ENCODE measurements at places on chromosomes 4 and X. TPM values are rescaled to one million over a fixed set of nuclear protein-coding genes. Genes with fewer than 3 reads are reported as not detected.
A peak's percentile ranks its signal among the peaks of the same experiment; 100 is the strongest.

GRCh38 chr4:168822481-168822880, 187.6 kb downstream of the CBR4 start:
- DNase-seq: no peak

DNA sequence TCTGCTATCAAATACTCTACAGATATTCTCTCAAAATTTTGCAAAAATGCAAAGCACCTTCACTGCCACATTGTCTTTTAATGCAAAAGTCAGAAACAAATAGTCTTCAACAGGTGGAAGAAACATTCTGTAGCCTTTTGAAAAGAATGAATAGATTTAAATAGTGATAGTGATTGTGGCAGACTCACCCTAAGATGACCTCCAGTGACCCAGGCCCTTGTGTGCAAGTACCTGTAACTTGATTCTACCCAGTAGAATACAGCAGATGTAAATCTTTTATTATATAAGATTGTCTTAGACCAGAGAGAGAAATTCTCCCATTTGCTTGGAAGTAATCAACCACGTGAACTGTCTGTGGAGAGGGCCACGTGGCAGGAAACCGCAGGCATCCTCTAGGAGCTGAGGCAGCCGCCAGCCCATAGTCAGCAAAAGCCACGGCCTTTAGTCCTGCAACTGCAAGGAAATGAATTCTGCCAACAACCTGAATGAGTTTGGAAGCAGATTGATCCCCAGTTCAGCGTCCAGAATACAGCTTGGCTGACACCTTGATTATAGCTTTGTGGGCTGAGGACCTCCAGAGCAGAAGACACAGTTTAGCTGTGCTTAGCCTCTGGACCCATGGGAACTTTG, 272.5 kb downstream of the ARHGAP10 start:
- DNase-seq: no peak

DNA sequence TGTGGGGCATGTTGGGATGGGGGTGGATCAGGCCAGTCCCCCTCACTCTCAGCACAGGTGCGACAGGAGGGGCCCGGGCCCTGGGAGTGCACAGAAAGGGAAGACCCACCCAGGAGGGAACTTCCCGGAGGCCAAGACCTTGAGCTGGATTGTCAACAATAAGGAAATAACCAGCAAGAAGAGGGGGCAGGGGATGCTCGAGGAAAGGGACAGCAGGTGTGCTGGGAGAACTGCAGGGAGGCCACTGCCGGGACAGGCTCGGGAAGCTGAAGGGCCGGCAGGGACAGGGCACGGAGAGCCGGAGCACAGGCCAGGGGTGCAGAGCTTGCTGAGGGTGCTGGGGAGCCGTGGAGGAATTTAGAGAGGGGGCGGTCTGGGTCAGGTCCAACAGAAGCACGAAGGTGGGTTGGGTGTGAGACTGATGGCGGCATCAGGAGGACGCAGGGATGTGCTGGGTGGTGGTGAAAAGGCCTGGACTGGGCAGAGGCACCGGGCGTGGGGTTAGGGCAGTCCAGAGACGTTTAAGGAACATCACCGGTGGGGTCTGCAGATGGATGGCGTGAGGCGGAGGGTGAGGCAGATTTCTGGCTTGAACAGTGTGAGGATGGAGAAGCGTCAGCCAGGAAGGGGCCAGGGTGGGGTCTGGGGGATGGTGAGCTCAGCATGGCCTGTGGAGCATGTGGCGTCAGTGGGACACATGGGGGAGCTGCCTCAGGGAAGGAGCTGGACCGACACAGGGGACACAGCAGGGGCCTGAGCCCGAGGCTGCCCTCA, 54.8 kb downstream of the ADRA2C start:
- DNase-seq: no peak

- DNase-seq: no peak
Measured at GRCh38 chr4:109040441-109040840, 262.0 kb downstream of the COL25A1 start.

DNA sequence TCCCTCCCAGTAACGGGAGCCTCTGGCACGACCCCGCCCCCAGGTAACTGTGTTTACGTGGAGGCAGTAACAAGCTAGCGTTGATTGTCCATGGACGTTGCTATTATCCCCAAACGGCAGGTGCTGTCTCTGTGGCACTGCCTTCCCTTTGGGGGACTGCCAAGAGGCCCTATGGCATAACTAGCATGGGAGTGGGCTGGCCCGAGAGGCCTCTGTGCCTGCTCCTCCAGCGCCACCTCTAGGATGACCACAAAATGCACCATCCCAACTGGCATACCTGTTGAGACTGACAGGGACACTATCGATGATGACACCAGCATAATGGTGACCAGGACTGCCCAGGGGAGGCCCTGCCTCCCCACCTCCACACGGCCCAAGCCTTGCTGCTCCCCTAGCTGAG, 1.5 kb downstream of the SRPK3 start:
- no peak for DNase-seq

DNA sequence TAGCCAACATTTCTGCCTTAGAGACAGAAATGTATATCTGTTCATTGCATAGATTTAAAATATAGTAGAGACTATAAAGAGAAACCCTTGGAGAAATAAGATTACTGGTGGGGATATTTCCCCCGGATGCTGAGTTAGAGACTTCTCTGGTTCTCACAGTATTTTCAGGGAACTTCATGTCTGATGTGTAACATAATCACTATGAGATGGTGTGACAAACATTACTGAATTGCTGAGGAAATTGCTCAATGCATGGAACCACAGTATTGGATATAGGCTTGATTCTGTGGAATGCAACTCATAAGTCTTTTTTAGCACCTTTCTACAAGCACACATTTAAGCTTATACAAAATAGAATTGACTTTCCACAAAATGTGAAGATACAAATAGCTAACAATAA, 152.7 kb downstream of the SOWAHB start:
- DNase-seq: no peak

DNA sequence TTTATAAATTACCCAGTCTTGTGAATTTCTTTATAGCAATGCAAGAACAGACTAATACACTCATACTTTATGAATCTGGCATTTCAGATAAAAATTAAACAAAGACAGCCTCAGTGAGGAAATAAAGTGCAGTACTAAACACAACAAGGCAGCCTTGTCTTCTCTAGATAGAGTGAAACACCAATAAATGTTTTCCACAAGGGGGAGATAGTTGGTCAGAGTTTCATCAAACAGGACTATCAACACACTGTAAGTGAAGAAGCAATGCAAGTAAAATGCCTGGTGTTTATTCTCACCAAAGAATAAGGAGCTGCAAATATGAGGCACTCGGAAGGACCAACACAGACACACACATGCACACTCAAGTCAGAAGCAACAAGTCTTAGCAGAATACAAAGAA, 62.8 kb downstream of the FAM9B start:
- DNase-seq: no peak

DNA sequence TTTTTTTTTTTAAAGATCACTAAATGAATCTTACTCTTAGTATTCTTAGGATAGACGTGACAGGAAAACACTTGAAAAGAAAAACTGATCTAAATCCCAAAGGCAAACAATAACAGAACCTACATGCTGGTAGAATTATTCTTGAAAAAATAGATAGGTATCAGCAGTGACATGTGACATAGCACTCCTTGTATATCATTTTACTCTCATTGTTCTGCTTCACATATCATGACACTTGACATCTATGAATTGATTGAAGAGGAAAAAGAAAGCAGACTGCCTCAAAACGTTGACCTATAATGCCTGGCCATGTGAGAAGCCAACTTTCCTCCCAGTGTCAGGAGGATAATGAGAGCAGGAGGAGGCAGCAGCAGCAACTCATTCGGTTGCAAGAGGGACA, 555.2 kb downstream of the GABRG1 start:
- DNase-seq: no peak

- DNase-seq: no peak
Measured at GRCh38 chr4:17414392-17414791, 97.5 kb downstream of the QDPR start.

DNA sequence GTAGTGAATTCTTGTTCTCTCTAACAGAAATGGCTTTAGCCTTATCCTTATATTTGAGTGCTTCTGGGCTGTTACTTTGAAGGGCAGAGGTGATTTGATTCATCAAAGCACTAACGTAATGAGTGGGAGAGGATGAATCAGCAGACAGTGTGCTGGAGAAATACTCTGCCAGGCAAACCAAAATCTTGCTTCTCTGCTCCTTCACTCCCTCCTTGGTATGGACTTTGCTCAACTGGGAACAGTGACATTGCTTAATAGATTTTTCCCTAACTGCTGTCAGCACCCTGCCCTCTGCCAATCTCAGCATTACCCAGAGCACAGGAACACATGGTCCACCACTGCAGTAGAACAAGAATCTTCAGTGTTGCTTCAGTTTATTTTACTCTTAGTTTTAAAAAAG, 56.0 kb downstream of the PDLIM5 start:
- DNase-seq: no peak

GRCh38 chr4:153592064-153592463, 92.0 kb upstream of the TLR2 start:
- DNase-seq: no peak

DNA sequence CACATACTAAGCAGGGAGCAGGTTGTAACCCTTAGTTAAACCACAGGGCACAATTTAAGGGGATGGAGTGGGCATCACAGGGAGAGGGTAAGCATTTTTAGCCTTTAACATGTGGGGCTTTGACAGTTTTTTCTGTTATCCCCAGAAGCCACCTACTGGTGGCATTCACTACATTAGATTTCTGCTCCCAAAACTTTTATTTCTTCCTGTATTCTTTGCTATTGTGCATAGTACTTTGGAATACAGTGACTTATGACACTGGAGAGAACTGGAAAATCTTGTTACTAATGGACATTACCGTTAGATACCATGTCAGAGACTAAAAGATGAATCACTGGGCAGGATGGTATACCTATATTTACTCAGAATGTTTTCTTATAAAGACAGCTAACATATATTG, 7.3 kb downstream of the TRIM75 start:
- DNase-seq: no peak

DNA sequence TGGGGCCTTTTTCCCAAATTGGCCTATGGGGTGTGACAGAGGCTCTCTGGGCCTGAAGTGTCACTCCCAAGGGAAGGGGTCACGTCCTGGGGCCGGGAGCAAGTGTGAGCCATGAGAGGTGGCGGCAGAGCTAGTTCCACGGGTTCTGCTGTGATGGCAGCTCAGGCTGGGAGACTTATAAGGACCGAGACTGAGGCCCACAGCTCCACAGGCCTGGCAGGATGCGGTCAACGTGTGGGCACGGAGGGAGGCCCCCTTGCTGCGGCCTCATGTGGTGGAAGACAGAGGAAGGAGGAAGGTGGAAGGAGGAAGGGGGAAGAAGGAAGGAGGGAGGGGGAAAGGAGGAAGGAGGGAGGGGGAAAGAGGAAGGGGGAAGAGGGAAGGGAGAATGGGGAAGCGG, 7.2 kb upstream of the CPLX1 start:
- DNase-seq: no peak

- DNase-seq: no peak
Measured at GRCh38 chrX:82208975-82209374, 1007.1 kb downstream of the SH3BGRL start.

DNA sequence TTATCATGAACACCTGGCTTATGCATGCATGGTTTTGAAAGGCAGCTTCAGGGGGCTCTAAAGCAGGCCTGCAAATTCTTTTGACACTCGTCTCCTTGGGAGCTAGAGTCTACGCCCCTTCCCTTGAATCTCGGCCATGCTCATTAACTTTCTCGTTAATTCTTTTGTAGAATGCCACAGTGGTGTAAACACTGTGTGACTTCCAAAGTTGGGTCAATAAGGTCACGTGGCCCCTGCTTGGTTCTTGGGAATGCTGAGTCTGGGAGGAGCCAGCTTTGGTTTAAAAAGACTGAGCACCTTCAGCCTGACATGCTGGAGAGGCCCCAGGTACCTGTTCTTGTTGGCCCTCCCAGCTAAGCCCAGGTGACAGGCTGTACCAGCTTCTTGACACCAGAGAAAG, 228.4 kb downstream of the DHRSX start:
- DNase-seq: peak; percentile 82

Gene AR
- polyA plus RNA-seq: 1.6 TPM

Gene GAGE12H
- polyA plus RNA-seq: not detected

Gene IL9R
- not detected for polyA plus RNA-seq

Gene RAI2
- polyA plus RNA-seq: 18.3 TPM

Gene FABP2
- not detected for polyA plus RNA-seq

Gene EPGN
- not detected for polyA plus RNA-seq

Gene IRF2
- polyA plus RNA-seq: 16.8 TPM

Gene CFP
- 2.1 TPM for polyA plus RNA-seq

Gene MANBA
- polyA plus RNA-seq: 19.0 TPM

Gene DCAF12L2
- polyA plus RNA-seq: 0.28 TPM

All from kidney (tissue), 22 donors.